ENCODE measurements at places on chromosomes 3 and 15.
A peak's percentile ranks its signal among the peaks of the same experiment; 100 is the strongest.

DNA sequence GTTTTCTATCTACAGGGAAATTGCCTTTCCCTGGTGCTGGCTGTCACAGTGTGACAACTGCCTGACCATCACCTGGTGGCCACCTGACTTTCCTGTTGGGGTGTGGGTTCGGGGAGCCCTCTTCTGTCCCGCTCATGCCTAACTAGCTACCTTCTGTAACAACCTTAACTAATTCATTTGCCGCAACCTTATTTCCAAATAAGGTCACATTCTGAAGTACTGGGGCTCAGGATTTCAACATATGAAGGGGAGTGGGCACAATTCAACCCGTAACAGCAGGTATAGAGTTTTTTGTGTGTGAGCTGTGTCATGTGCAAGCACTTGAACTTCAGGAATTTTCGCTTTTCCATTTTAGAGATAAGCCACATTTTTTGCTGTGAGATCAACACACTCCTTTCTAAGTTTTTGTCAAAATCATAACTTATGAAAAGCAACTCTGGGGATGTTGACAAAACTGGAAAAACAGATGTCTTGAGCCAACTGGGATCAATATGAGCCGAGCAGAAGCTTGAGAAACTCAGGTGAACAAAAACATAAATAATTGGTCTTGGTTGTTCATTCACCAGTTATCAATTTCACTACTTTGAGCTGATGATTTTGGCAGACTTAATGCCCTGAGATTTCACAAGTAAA, 242.0 kb upstream of the RGMA start:
- no peak for DNase-seq

GRCh38 chr3:9404680-9405079, 7.3 kb downstream of the SETD5 start:
- DNase-seq = no peak

- no peak for DNase-seq
These were observed 352 bp upstream of the TMF1 start for GRCh38 chr3:69052472-69052898.

- DNase-seq = peak; percentile 54
These were observed 844 bp downstream of the NR2F2 start for GRCh38 chr15:96331144-96331944.

GRCh38 chr15:95832668-95833067, 497.8 kb upstream of the NR2F2 start:
- no peak for DNase-seq

DNA sequence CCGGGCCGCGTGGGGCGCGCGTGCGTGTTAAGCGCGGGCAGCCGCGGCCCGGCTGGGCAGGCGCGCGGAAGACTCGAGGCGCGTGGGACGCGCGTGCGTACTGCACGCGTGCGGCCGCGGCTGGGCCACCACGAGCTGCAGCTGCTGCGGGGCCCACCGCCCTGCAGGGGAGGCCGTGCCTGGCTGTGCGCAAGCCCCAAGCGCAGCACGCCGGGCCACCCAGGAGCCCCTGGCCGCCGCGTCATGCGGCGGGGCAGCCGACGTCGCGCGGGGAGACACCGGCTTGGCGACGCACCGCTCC, 590 bp upstream of the TRIM71 start:
- DNase-seq = no peak

DNA sequence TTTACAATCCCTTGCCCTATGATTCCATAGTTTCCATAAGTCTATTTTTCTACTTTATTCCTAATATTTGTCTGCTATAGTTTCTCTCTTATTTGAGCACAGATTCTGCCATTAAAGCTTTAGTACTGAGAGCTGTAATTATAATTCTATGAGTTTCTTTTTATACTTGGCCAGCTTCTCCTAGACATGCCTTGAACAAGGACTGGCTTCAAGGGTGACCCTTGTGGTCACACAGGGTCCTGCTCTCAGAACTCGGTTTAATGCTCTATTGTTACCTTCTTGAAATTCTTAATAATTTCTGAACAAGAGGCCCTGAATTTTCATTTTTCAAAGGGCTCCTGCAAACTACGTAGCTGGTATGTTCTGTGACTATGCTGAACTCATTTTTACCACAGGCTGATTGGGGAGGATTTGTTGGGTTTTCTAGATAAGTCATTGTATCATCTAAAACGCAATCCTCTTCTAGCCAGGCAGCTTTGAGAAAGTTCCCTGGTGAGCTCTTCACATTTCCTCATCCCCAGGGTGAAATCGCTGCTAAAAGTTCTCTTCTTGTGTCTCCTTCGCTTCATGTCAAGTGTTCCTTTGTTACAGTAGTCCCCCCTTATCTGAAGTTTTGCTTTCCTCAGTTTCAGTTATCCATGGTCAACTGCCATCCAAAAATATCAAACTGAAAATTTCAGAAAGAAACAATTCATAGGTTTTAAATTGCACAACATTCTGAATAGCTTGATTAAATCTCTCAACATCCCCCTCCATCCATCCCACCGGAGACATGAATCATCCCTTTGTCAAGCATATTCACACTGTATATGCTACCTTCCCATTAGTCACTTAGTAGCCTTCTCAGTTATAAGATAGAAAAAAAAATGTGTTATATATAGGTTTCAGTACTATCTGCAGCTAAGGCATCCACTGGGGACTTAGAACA, 12.6 kb upstream of the PLCL2 start:
- no peak for DNase-seq

DNA sequence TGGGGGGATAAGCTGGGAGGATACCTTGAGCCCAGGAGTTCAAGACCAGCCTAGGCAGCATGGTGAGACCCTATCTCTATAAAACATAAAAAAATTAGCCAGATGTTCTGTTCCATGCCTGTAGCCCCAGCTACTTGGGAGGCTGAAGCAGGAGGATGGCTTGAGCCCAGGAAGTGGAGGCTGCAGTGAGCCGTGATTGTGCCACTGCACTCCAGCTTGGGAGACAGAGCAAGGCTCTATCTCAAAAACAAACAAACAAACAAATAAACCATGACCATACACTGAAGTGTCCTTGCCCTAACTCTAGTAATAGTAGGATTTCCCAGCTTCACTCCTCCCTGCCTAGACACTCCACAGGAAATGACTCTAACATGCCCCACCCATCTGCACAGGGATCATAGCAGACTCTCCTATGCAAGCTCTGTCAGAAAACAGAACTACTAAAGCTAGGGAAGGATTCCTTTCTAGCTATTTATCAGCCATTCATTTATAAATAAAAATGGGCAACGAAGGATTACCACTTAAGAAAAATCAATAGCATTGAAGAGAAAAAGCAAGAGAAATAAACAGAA, 4.6 kb downstream of the ERICH6 start:
- no peak for DNase-seq

DNA sequence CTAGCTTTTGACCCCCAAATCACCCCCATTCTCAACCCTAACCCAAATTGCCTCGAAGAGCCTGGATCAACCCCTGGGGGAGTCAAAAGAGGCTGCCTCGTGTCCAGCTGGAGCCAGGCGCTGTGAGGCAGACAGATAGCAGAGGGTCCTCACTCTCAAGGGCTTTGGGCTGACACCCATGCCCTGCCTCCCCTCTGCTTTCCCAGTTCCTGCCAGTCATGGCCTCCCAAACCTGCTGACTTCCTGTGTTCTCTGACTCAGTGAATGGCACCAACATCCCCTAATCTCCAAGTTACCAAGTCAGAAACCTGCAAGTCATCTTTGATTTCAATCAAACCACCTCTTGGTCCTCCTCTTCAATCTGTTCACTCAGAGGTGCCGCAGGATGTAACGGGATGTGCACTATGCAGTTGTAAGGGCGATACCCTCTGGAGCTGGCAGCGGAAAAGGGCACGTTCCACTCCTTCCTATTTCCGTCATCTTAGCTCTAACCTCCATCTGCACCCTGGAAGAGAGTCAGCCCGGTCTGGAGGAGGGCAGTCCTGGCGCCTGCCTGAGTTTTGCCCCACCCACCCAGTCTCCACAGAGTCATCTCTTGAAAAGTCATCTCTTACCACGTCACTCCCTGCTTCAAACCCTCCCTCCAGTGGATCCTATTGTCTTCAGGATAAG, 52.4 kb upstream of the FAM174B start:
- no peak for DNase-seq

- no peak for DNase-seq
These were observed 2.3 kb upstream of the TMEM266 start for GRCh38 chr15:76057332-76058000.

- no peak for DNase-seq
These were observed 41.6 kb downstream of the AAGAB start for GRCh38 chr15:67212684-67213367.
